ENCODE measurements at places on chromosomes 12 and 14.

- DNase-seq, result no peak
Measured at GRCh38 chr12:106010741-106011140, 128.0 kb downstream of the NUAK1 start.

DNA sequence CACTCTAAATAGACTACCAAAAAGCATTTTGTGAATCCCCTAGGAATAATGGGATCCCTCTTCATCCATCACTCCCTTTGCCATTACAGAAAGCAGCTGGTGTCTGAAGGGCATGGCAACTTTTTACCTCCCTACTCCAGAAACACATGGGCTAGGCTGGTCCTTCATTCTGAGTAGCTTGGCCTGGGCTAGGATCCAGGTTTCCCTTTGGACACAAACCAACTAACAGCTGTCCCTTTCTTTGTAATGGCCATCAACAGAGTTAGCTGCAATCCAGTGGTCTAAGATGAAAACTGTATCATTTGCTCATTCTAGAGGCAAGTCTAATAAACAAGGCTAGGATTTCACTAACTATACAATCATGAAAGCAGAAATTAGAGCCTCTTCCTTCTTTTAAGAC is 7.4 kb downstream of the GRIN2B start:
- peak; percentile 45 for DNase-seq

GRCh38 chr12:65296508-65297265 is 18.2 kb downstream of the MSRB3 start:
- no peak for DNase-seq

- no peak for DNase-seq
Measured at GRCh38 chr12:60394665-60395064, 798.8 kb downstream of the SLC16A7 start.

GRCh38 chr12:11795192-11795912 is 145.9 kb downstream of the ETV6 start:
- no peak for DNase-seq

DNA sequence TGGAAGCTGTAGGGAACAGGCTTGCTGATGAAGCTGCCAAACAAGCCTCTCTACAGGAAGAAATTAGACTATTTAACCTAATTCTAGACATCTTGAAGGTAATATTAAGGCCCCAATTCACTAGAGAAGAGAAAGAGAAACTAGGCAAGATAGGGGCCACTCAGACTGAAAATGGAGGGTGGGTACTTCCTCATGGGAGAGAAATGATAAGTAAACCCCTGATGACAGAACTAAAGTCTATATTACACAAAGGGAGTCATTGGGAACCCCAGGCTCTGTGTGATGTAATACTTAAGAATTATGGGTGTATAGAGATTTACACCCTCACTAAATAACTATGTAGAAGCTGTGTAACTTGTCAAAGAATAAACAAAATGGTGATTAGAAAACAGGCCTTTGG is 64.3 kb downstream of the APOBEC1 start:
- DNase-seq, result no peak

DNA sequence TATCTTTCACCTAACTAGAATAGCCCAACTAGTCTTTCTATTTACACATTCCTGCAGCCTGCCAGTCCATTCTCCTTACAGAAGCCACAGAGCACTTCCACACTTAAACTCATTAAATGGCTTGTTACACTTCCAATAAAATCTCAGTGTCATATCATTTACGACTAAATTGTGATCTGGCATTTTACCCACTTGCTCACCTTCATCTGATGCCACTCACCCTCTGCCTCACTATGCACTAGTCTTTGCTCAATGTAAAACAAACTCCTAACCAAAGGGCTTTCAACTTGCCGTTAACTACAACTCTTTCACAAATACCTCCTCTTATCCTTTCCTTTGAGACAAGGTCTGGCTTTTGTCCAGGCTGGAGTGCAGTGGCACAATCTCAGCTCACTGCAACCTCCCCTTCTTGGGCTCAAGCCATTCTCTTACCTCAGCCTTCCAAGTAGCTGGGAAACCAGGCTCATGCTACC is 24.1 kb downstream of the YAF2 start:
- no peak for DNase-seq
